RPMI7951 (cell line): ENCODE measurements at places on chromosomes 11 and 22. TPM values are rescaled to one million over a fixed set of nuclear protein-coding genes. Genes with fewer than 3 reads are reported as not detected.

Gene KRTAP5-7
- total RNA-seq = not detected in 2 replicates

Gene TMEM86A
- 0.12 and 0.49 TPM in 2 replicates for total RNA-seq

- no peak for DNase-seq
Observed at GRCh38 chr11:3197044-3197695, 21.4 kb downstream of the MRGPRG start.

DNA sequence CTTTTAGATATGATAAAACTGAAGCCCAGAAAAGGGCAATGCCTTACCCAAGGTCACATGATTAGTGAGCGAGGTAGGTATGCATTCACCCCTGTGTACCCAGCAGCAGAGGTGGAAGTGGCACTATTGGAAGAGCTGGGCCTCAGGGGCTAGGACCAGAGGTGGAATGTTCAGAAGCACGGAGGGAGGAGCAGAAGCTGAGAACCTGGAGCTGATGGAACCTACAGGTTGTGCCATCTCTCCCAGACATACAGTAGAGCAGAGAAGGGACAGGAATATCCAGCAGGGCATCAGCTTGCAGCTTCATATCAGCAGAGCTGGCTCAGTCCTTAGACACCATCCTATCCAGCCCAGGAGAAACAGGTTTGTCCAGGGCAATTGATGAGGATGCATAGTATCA is 14.6 kb upstream of the FCHSD2 start:
- DNase-seq = no peak

DNA sequence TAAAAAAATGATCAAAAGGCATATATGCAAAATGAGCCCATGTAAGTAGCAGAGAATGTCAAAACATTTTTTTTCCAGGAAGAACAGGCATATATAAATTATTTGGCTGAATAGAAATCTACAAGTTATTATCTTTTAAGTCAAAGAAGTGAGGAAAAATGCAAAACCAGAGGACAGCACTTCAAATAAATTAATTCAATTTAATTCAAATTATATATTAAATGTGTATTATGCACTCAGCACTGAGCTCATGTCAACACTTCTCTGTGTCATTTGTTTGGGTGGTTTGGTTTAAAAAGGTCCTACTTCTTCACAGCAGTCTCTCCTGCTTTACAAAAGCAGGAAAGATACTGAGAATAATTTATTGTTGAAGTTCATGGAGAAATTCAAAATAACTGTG is 41.9 kb upstream of the PDGFD start:
- DNase-seq = no peak

DNA sequence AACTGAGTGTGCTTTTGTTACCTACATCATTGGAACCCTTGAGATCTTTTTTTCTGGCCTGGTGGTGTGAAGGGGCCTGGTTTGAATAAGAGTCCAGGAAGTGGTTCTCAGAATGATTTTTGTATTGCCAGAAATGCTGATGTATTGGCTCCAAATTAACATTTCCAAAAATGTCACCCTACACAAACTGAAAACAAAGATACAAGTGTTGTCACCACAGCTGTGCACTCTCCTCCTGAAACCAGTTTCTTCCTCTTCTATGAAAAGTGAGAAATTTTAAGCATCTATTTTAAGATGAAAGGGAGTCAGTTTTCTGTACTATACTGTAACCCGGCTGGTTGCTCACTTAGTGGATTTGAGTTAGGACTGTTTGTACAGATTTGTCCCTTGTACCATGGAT is 218.8 kb downstream of the PGR start:
- DNase-seq = no peak

DNA sequence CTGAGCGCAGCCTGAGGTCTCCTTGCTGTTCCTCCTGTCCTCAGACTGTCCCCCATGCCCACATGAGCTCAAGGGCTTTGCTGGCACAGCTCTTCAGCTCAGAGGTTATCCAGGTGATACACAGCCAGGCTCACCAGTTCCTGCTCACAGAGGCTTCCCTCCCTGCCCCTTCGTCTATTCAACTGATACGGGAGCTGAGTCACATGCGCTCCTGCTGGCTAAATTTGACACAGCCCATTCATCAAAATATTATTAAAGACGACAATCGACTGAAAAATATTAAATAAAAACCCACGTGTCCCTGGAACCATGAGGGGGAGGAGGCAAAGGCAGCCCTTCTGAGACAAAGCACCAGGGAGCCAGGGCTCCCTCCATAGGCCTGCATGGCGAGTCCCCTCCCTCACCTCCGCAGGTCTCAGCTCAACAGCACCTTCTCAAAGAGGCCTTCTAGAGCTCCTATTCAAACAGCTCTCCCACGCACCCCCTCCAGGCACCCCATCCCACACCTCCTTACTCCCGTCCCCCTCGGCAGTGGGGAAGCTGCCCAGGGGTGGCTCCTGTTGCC is 40.5 kb downstream of the DUSP8 start:
- DNase-seq = no peak

- DNase-seq = no peak
Observed at GRCh38 chr11:122874991-122875390, 7.6 kb upstream of the JHY start.

DNA sequence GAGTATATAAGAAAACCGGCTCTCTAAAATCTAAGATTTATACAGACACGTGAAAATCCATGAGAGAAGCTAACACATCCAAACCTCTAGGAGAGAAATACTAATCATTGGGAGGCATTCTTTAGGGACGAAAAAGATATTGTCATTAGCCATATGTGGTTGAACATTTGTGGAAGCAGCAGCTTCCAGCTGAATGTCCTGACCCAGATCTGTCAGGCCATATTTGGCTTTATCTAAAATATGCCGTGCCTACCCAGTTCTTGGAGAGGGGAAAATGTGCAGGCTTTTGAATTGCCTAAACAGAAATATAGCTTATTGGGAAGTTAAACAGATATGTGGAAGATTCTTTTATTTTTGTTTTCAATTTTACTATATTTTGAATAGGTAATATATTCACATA is 6.4 kb downstream of the CCDC89 start:
- DNase-seq = no peak

- DNase-seq = peak; percentile 87
Observed at GRCh38 chr11:13939961-13940906, 22.3 kb upstream of the SPON1 start.

- DNase-seq = no peak
Observed at GRCh38 chr11:66879583-66879982, 22.7 kb downstream of the LRFN4 start.

GRCh38 chr11:86148345-86148747 is 79.5 kb upstream of the PICALM start:
- DNase-seq = no peak

DNA sequence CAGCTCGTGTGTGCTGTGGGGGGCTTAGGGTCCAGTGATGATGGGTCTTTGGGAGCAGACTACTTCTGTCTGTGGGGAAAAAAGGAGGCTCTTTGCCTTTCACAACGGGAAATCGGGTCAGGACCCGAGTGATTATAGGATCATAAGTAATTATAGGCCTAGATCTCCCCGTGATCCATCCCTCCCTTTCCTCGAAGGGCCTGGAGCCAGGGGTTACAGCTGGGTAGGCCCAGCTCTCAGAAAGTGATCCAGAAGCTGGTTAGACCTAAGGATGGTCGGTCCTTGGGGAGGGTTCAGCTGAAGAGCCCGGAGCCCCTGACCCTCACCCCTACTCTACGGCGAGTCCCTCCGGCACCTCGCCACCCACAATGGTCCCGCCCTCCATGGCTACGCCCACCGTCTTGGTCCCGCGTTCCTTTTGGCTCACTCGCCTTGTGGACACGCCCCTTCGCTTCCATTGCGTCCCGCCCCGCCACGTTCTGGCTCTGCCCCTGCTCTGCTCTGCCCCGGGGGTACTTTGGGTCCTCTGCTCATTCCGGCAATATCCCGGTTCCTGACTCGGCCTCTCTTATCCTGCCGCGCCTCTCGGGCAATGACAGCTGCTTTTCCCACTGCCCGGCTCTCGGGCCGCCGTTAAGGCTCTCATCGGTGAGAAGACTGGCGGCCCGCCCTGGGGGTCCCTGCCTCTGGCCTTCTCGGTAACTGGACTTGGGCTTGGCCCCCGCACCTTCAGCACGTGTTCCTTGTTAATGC is 5.0 kb downstream of the IGSF22 start:
- peak; percentile 79 for DNase-seq

GRCh38 chr11:86228269-86229038 is 16.1 kb upstream of the EED start:
- no peak for DNase-seq

DNA sequence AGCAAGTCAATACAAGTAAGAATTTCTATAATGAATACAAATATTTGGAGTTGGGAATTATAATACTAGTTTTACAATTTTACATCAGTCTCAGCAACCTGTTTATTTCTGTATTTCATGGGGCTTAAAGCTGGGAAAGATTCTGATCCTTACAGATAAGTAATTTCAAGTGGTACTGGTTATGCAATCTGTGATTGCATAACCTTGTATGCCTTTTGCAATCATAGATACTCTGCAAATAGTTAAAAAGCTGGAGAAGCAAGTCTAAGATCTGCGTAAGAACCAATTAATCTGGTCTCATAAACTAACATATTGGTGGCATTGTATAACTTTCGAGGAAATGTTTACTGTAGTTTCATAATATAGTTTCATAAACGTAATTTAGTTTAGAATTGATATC is 198.3 kb upstream of the PGR start:
- no peak for DNase-seq

DNA sequence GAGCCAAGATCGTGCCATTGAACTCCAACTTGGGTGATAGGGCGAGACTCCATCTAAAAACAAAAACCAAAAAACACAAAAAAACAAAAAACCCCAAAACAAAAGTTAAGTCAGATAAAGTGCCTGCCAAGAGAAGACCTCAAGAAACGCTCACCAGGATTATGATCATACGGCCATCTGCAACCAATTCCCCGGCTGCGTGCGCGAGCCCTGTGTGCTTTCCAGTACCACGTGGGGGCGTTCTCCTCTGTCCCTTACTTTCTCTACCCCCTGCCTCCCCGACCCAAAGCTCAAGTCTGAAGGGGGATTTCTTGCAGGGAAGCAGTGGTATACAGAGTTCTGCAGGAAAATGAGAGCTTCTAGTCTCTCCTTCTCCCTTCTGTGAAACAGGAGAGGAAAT is 10.5 kb upstream of the RPS19BP1 start:
- peak; percentile 30 for DNase-seq

DNA sequence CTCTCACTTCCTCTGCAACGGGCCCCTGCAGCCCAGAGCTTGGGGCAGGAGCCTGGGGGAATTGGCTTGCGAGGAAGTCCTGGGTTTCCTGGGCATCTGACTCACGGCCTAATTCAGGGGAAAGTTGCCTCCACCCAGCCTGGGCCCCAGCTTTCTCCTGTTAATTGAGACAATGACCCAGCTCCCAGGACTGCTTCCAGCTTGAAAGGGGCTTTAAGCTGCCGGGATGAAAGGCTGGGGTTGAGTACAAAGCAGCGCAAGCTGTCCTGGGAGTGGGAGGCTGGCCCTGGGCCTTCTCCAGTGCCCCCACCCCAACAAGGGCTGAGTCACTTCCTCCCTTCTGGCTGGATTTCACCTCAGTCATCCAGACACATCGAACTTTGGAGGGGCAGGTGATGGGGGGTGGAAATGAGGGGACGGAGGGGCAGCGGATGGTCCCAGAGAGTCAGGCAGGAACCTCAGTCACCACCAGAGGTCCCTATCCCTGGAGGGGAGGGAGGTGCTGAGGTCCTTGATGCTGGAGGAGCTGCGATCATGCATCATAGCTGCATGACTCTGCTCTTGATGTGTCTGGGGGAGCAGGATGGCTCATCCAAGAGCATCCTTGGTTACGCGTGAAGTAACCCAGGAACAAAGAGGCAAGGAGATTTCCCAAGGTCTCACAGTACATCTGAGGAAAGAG is 30.1 kb upstream of the OAF start:
- peak; percentile 14 for DNase-seq

DNA sequence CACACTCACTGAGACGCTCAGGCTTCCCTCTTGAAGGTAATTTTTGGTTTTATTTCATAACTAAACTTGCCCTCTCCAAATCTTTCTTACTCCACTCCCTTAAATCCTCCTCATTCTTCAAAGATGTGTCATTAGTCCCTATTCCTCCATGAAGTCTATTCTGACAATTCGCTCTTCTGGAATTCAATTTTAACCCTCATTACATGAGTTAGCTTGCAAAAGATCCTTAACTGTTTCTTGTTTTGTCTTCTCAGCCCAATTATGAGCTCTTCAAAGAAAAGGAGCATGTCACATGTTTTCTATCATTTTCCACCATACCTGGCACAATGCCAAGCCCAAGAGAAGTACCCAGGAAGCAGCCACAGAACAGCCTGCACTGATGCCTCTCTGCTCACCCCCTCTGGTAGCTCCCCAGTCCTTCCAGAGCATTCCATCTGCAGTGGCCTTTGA is 13.0 kb downstream of the GALNT18 start:
- DNase-seq = peak; percentile 60
